CD4-positive, alpha-beta T cell treated with Interleukin-6 for 4 hours (primary cell): ENCODE measurements at places on chromosomes 1 and 21.

DNA sequence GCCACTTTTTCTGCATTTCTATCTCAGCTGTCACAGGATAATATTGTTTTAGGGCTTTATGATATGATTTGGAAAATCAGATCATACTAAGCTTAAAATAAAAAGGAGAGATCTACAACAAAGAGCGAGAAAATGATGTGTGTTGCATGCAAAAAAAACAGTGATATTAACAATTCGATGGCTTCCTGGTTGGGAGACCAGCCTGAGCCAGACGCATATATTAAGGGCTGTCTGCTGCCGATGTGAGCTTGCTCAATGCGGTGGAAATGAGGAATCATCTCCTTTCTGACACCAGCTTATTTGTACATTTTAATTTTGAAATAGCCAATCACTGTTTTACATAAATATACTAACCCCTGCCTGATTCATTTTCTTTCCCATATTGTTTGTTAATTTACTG is 862.6 kb downstream of the USP25 start:
- DNase-seq, result no peak

DNA sequence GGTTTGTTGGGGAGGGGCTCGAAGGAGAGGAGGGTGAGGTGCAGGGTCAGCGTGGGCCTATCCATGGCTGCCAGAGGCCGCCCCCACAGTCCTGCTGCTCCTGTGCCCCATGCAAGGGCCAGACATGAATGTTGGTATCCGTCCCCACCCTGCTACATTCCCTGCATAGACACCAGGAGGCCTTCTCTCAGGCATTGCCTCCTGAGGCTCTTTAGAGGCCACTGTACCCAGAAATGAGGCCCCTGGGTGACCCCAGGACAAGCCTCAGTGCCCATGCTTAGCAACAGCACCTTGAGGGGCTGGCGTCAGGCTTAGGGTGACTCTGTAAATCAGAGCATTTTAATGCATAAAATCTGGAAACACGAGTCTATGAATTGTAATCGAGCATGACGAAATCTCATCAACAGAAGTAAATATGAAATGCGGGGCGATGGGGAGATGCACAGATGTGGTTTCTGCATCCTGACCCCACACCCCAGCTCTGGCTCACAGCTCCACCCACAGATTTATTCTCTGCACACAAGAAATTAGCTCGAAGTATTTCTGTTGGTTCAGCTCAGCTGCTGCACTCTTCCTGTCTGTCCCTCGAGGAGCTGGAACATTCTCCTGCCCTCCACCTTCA is 124.0 kb upstream of the CSF3R start:
- DNase-seq, result no peak

- no peak for DNase-seq
Measured at GRCh38 chr1:180218806-180219765, 11.0 kb upstream of the LHX4 start.

DNA sequence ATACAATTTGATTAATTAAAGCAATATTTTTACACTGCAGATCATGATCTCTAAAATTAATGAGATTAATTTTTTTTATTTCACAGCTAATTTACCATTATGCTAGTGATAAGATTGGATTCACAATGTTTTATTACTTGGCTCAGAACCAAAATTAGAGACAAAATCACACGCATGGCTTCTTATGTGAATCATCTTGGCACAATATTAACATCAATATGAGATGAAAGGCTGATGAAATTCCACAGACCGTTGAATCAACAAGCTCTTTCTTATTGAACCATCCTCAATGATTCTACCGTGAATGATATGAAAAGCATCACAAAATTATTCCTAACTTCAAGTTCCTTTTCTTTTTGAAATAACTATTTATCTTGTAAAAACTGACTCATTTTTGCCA is 544.9 kb downstream of the KCNT2 start:
- DNase-seq, result no peak

GRCh38 chr1:2053217-2053616 is 3.0 kb downstream of the PRKCZ start:
- no peak for DNase-seq

GRCh38 chr1:203162403-203162802 is 13.2 kb downstream of the MYBPH start:
- no peak for DNase-seq

GRCh38 chr1:54200519-54200997 is 591 bp downstream of the MRPL37 start:
- no peak for DNase-seq

GRCh38 chr1:230827801-230828200 is 40.5 kb downstream of the C1orf198 start:
- DNase-seq, result no peak

DNA sequence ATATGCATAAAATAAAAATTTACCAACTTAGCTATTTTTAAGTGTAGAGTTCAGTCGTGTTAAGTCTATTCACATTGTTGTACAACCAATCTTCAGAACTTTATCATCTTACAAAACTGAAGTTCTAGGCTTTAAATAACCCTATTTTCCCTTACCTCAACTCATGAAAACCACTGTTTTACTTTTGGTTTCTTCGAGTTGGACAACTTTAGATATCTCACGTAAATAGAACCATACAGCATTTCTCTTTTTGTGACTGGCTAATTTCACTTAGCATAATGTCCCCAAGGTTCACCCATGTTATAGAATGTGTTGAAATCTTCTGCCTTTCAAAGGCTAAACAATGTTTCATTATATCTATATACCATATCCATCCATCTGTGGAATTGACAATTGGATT is 819.0 kb upstream of the ADGRL4 start:
- DNase-seq, result no peak

- DNase-seq, result peak; percentile 23
Measured at GRCh38 chr1:182392050-182393028, 749 bp upstream of the GLUL start.

GRCh38 chr1:19786988-19787423 is 12.7 kb downstream of the TMCO4 start:
- no peak for DNase-seq

- no peak for DNase-seq
Measured at GRCh38 chr1:97820470-97821188, 100.2 kb downstream of the DPYD start.
